ENCODE measurements at places on chromosomes 13 and 19. TPM values are rescaled to one million over a fixed set of nuclear protein-coding genes. Genes with fewer than 3 reads are reported as not detected.

GRCh38 chr13:39578821-39579291 is 24.1 kb downstream of the LHFPL6 start:
- DNase-seq = peak; percentile 27

- peak; percentile 99 for DNase-seq
Measured at GRCh38 chr19:39031368-39032062, 834 bp downstream of the FBXO27 start.

DNA sequence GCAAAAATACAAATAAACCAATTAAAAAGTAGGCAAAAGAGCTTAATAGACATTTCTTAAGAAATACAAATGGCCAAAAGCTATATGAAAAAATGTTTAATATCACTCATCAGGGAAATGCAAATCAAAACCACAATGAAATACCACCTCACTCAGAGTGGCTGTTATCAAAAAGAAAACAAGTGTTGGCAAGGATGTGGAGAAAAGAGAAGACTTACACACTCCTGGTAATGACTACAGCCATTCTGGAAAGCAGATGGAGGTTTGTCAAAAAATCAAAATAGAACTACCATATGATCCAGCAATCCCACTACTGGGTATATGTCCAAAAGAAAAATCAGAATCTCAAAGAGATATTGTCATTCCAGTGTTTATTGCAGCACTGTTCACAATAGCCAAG is 223.5 kb upstream of the SLC10A2 start:
- no peak for DNase-seq

DNA sequence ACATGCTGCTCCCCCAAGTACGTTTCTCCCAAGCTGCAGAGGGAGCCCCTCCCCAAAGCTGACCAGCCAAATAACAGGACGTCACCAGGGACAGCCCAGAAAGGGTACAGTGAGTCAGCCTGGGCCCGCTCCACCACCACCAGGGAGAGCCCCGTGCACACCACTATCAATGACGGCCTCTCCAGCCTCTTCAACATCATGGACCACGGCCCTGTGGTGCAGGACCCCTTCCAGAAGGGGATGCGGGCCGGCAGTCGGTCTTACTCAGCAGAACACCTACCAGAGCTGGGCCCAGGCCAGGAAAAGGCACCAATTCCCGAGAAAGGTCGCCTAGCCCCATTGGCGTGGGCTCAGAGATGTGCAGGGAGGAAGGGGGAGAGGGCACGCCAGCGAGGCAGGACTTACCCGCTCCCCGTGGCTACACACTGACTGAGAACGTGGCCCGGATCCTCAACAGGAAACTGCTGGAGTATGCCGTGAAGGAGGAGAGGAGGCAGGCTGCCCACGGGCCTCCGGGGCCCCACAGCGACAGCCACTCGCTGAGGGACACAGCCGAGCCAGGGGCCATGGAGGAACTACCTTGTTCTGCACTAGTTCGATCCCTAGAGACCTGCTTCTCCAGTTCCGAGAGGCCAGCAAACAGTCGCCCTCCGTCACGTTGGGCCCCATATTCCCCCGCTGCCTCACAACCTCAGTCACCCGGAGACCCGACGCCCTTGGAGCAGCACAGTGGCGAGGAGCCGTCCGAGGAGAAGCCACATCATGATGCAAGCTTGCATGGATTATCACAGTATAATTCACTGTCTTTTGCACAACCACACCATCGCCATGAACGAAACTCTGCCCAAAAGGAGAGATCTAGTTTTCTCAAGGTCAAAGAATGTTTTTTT is 815.9 kb upstream of the KLHL1 start:
- DNase-seq = no peak

GRCh38 chr19:18130523-18131242 is 22.3 kb upstream of the PIK3R2 start:
- DNase-seq = no peak

GRCh38 chr13:90352763-90353162 is 994.7 kb upstream of the MIR17HG start:
- peak; percentile 11 for DNase-seq

GRCh38 chr13:98839856-98840769 is 87.6 kb upstream of the SLC15A1 start:
- peak; percentile 71 for DNase-seq

GRCh38 chr13:99277629-99278028 is 19.4 kb upstream of the GPR18 start:
- DNase-seq = no peak

DNA sequence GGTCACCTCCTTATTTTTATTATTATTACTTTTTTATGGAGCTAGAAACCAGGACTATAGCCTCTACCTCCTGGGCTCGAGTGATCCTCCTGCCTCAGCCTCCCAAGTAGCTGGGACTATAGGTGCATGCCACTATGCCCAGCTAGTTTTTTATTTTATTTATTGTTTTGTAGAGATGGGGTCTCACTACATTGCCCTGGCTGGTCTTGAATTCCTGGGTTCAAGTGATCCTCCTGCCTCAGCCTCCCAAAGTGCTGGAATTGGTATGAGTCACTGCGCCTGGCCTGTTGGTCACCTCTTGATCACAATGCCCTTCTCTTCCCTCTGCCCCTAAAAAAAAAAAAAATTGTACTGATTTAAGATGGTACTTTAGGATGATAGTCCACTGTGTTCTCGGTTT is 20.4 kb downstream of the MRPS12 start:
- DNase-seq = no peak

DNA sequence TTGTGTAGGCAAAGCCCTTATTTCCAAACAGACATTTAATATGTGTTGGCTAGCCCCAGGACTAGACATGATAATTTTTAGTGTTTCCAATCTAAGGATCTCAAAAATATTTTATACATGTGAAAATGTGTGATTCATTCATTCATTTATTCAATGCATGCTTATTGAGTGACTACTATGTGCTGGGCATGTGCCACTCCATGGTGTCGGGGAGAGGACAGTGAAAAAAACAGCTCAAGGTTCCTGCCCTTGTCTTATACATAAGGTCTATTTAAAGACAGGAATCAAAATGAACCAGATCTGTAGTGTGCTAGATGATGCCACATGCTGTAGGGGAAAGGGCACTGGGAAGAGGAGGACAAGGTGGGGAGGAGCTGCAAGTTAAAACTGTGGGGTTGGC is 36.5 kb downstream of the GJA3 start:
- no peak for DNase-seq

ZNF600 gene
- total RNA-seq = 5.8 TPM

DNA sequence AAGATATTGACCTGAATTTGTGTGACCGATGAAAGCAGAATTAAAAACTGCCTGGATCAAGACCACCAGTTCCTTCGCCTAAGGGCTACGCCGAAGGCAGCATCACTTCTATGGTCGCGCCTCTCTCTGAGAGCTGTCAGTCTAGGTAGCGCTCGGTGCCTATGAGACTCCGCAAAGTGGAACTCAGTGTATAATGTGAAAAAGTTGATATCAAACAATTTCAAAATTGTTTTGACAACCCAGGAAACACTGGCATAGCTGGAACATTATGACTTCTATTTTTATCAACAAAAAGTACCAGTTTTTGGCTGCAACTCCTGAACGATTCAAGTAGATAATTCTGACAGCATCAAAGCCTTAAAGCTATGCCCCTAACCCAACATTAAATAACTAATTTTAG is 223.6 kb downstream of the MYO16 start:
- no peak for DNase-seq

DNA sequence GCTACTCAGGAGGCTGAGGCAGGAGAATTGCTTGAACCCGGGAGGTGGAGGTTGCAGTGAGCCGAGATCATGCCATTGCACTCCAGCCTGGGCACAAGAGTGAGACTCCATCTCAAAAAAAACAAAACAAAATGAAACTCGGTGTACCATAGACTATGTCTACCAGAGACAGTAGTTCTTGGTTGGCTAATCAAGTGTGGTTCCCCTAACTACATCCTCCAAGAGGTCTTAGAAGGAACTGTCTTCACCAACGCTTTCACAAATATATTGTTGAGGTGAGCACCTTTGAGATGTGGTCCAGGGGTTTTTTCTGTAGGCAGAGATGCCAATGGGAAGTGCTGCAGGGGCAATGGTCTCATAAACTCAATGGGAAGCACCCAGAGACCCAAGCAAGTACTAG is 48.0 kb downstream of the RFC3 start:
- no peak for DNase-seq

DNA sequence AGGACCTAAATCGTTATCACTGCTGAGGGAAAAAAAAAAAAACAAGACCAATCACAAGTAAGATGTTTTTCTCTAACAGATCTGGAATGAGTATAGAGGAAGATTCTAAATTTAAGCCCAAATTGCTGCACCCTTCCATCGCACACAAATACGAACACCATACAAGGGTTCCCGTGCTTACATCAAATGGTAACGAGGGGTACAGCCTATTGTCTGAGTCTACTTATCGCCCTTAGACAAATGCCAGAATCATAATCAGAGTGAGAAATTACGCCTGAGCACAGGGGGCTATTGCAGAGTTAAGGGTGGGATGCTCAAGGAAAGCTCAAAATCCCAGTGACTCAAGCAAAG is 603 bp downstream of the ZC3H13 start:
- no peak for DNase-seq

CNMD gene
- total RNA-seq = 51.7 TPM

HSD17B14 gene
- 18.0 TPM for total RNA-seq

DNA sequence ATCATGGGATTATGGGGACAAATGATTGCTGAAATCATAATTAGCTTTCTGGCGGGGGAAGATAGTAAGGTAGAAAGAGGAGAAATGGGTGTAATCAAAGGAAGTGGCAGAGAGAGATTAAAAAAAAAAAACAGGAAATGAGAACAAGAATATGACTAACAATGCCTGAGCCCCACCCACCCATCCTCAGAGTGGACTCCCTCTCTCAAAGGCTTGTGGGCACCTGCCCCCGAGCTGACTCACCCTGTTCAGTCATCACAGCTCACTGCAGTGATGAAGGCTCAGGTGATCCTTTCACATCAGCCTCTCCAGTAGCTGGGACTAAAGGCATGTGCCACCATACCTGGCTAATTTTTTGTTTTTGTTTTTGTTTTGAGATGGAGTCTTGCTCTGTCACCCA is 26.4 kb upstream of the TPT1 start:
- peak; percentile 63 for DNase-seq

ZNF571 gene
- total RNA-seq = 10.2 TPM

DNA sequence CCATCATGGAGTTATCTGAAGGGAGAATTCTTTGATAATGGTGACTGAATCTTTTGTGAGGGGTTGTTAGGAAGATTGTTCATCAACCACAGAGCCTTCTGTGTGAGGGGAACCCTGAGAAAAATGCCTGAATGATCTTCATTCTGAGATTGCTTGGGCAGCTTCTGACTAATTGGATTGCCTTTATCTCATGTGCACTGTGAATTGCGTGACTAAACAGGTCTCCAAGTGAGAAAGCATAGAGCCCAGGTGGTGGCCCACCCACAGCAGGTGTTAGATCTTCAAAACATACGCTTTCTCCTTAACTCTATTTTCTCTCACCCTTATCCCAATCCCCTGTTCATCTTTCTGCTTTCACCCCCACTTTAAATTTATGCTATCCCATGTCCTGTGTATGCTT is 58.3 kb downstream of the DOCK9 start:
- no peak for DNase-seq

DNA sequence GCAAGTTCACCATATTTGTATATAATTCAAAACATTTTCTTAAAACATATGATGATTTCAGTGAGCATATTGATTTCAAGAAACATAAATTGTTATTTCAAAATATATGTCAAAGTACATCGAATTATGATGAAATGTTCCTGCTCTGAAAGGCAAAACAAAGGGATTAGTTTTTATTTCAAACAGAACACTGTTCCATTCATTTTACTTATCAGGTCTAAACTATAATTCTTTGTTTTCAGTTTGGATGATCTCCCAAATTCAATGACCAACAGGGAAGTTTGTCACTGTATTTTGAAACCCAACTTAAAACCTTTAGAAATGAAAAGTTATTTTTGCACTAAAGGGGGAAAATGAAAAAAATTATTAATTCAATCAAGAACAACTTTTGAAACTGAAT is 610.2 kb downstream of the SLITRK1 start:
- DNase-seq = no peak

DNA sequence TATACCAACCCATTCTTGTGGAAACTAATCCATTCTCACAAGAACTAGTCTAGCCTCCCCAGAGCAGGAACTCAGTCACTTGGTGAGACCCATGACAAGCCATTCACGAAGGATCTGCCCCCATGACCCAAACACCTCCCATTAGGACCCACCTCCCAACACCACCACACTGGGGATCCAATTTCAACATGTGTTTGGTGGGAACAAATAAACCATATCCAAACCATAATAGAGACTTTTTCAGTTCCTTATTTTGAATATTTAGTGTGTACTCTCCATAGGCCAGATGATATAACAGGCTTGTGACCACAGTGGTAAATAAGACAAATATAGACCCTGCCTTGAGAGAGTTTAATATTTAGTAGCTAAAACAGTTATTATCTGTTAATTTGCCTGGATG is 227.5 kb upstream of the SERP2 start:
- no peak for DNase-seq

LIM2 gene
- total RNA-seq = not detected

DNA sequence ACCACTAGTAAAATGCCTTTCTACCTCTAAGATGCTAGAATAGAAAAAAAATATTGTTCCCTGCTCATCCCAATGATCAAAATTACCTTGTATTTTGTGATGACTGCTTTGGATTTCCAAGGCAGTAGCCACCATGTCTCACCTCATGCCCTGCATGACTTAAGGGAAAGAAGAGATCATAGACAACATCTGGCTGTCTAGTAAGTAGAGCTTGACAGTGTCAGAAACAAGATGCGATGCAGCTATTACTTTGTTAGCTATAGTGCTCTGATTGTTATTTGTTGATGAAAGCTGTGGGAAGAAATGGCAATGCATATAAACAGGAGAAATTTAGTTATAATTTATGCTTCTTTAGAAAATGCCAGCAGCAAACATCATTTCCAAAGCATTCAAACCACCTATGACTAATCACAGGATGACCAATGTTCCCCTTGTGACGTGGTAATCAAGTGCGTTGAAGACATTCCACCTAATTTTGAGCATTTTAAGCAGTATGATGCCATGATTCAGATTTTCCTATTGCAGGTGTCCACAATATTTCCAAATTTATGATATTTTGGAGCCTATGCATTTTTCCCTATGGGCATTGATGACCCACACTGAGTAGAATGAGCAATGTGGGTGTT is 308.3 kb downstream of the KCNRG start:
- DNase-seq = no peak

IGFL3 gene
- total RNA-seq = not detected

ZNF100 gene
- 3.7 TPM for total RNA-seq

ZNF665 gene
- total RNA-seq = 4.0 TPM

ZNF729 gene
- not detected for total RNA-seq

DNA sequence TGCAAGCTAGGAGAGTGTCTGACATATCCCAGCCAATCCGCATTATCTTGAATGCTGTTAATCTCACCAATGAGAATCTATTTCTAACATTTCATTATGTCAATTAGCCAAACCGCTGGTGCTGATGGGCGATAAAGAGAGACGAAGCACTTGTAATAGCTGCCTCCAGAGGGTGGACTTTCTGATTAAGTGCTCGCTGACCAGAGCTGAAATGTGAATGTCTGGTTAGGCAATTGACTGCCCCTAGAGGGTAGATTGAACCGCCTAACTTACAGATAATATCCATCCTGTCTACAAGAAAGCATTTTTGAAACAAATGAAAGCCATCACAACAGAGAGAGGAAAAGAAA is 552 bp upstream of the GRWD1 start:
- DNase-seq = peak; percentile 88

GRCh38 chr13:101967781-101968180 is 434.1 kb downstream of the FGF14 start:
- DNase-seq = no peak

THSD8 gene
- not detected for total RNA-seq

PLEKHJ1 gene
- total RNA-seq = 295 TPM

All from H7 (cell line).